Activated CD4-positive, alpha-beta T cell treated with anti-CD3 and anti-CD28 coated beads, Interleukin-2, amount 10 ng/mL, durations not matched to agents 7 days and 5 days (primary cell): ENCODE measurements at places on chromosomes 6 and 20. TPM values are rescaled to one million over a fixed set of nuclear protein-coding genes. Genes with fewer than 3 reads are reported as not detected.

ZNF76 gene
- 41.1 TPM for total RNA-seq

DNA sequence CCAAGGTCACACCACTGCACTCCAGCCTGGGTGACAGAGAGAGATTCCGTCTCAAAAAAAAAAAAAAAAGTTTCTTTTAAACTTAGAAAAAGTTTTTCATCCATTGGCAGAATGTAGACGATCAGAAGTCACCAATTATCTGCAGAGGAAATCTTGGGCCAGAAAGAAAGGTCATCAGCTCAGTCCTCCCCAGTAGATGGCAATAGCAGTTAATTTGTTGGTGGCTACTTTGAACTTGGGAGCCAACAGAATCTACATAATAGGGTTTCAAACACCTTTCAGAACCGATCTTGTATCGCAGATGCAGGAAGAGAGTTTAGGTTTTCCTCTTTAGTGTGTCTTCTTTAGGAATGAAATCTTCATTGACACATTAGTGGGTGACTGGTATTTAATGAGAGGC lies 41.7 kb downstream of the LBP start:
- no peaks in the 10 kb centered on the region for H3K4me1 ChIP-seq
- no peaks in the 10 kb centered on the region for H3K36me3 ChIP-seq
- no peak overlapping the region for H3K27ac ChIP-seq
- H3K4me3 ChIP-seq = no peak overlapping the region

DNA sequence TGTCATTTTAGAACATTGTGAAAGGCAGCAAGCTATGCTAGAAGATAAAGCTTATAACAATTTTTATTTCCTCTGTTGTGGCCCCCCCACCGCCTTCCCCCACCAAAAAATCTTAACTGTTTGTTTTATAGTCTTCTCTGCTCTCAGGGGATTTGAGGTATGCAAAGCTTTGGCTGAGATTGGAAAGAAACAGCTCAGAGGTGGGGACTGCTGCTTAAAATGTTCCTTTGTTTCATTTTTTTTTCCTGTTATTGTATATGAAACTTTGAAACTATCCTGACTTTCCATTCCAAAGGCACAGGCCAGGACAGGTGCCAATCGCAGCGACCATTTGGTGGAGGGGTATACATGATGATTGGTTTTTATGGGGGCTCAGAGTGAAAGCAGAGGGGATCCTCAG lies 114.7 kb upstream of the PHACTR1 start:
- DNase-seq = no peak
- no peak overlapping the region for H3K4me3 ChIP-seq
- H3K36me3 ChIP-seq = no peaks in the 10 kb centered on the region
- H3K4me1 ChIP-seq = no peaks in the 10 kb centered on the region
- H3K27ac ChIP-seq = no peak overlapping the region

TRIM10 gene
- not detected for total RNA-seq

GRCh38 chr20:53872561-53873229 lies 197.7 kb downstream of the BCAS1 start:
- H3K4me1 ChIP-seq = peaks cover 56% of the 10 kb centered on the region
- H3K27me3 ChIP-seq = no peaks in the 10 kb centered on the region
- H3K27ac ChIP-seq = peak overlapping the region; percentile 97
- peak; percentile 77 for DNase-seq
- no peaks in the 10 kb centered on the region for H3K36me3 ChIP-seq

SNAI1 gene
- not detected for total RNA-seq

DNA sequence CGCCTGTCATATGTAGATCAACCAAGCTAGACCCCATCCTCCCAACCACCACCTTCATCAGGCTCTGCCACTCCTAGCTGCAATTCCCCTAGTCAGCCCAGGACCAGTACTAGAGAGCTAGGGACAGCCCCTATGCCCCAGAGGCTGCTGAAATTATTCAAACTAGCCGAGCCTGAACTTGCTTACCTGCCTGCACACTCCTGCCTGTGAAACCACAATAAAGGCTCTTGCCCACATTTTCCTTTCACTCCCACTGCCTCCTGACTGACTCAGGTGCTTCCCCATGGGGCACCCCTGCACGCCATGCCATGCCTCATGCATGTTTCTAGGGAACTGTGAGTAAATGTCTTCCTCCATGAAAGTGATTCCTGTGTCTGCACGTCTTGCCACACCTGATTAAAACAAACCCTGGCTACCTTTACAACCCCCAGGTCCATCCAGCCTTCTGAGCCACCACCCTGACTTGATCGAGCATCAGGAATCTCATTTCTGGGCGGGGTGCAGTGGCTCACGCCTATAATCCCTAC lies 66.5 kb upstream of the IER3 start:
- peak overlapping the region; percentile 3 for H3K27ac ChIP-seq
- peaks cover 27% of the 10 kb centered on the region for H3K36me3 ChIP-seq
- peaks cover 57% of the 10 kb centered on the region for H3K4me1 ChIP-seq

DNA sequence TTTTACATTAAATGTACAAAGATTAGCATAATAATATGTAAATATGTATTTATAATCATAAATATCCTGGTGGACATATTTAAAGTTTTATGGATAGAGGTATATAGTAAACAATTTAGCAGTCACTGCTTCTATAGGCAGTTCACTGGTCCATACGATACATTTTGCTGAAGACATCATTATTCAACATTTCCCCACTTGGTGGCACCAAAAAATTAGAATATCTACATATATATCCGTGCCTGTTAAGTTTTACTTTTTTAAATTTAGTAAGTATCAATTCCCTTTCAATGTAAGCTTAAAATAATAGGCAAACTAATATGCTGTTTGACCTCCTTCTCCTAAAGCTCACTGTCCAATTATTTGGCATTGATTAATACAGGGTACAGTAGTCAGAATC lies 64.2 kb downstream of the LMBRD1 start:
- no peaks in the 10 kb centered on the region for H3K36me3 ChIP-seq
- H3K27ac ChIP-seq = no peak overlapping the region
- H3K4me1 ChIP-seq = no peaks in the 10 kb centered on the region

MYBL2 gene
- 110 TPM for total RNA-seq

CST7 gene
- 25.9 TPM for total RNA-seq

MAFB gene
- total RNA-seq = not detected

PTPRT gene
- not detected for total RNA-seq

DNA sequence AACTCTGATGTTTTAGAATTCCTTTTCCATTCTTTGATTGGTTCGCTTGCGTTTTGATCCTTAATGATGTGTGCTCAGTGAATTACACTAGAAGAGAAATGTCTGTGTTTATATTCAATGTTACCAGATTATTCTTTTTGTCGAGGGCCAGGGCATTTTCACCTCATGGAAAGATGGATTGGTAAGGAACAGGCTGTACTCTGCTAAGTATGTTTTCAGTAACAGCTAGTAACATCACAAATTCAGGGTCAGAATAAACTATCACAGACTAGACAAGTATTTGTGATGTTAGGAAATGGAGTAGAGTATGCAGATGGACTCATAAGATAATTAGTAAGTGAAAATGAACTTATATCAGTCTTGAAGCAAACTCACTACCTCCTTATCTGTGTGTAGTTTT lies 235.6 kb downstream of the SOX4 start:
- no peak overlapping the region for H3K27ac ChIP-seq
- H3K27me3 ChIP-seq = no peaks in the 10 kb centered on the region
- no peak for DNase-seq
- no peak overlapping the region for H3K4me3 ChIP-seq
- peaks cover 10% of the 10 kb centered on the region for H3K4me1 ChIP-seq

WTAP gene
- total RNA-seq = 120 TPM

CARMIL1 gene
- 5.4 TPM for total RNA-seq
